Effector memory CD4-positive, alpha-beta T cell (primary cell): ENCODE measurements at places on chromosomes 6 and 20.
A peak's percentile ranks its signal among the peaks of the same experiment; 100 is the strongest.

DNA sequence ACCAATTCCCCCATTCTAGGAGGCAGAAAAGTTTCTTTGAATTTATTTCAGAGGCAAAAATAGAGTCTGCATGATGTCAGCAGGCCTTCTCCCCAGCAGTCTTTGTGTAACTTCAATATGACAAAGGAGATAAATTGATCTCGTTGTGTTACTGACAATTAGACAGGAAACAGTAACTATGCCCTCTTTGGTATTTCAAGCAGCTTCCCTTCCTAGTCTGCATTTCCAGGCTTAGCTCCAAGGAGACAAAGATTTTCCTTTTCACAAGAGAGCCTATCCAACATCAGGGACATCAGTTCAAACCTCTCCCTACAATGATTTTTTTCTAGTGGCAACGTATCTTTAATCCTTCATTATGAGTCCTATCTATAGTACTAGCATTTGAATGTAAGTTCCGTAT lies 245.9 kb upstream of the HSF2 start:
- no peak for DNase-seq

DNA sequence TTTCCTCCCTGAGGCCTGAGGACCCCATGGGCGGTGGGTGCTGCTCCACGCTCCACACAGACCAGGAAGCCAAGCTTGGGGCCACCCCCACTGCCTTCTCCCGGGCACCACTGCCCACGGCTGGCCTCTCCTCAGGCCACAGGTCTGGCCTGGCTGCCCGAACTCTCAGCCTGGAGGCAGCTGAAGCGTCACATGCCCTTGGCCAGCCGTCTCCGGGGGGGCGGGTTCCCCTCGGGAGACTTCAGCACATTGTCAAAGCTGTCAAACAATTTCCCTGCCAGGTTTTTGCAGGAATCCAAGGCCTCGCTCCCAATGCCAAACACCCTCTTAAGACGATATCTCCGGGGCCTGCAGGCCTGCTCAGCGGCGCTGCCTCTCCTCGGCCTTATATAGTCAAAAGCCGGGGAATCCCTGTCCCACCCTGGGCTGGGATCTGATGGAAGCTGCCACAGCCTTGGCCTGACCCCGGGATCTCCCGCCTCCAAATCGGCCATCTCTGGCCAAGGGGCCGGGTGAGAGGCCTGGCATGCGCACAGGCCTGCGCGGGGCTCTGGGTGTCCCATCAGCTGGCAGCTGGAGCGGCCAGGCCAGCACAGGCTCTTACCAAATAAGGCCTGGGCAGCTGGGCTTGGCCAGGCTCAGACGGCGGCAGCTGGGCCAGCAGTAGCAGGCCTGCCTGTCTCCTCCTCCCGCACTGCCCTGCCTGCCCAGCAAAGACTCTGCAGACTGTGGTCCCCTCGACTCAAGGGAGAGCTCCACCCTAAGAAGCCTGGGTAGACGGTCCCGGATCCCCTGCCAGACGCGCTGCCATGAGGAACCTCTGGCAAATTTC lies 49.7 kb downstream of the RBM38 start:
- no peak for DNase-seq

DNA sequence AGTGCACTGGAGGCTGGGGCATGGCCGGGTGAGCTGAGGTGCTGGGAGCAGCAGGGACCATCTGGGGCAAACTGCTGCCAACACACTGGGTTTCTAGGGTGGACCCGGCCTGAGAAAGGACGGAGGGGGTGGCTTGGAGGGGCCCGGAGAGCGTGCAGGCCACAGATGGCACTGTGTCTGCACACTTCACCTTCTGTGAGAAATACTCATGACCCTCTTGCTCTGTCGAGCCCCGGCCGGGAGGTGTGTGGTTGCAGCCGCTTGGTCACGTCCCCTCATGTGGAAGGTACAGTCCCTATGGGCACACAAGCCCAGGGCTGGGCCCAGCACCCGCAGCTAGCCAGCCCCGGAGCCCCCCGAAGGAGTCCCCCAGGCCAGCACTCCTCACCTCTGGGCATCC lies 59.7 kb downstream of the RBM38 start:
- no peak for DNase-seq

- no peak for DNase-seq
Measured at GRCh38 chr6:142138876-142139275, 6.2 kb downstream of the GJE1 start.

DNA sequence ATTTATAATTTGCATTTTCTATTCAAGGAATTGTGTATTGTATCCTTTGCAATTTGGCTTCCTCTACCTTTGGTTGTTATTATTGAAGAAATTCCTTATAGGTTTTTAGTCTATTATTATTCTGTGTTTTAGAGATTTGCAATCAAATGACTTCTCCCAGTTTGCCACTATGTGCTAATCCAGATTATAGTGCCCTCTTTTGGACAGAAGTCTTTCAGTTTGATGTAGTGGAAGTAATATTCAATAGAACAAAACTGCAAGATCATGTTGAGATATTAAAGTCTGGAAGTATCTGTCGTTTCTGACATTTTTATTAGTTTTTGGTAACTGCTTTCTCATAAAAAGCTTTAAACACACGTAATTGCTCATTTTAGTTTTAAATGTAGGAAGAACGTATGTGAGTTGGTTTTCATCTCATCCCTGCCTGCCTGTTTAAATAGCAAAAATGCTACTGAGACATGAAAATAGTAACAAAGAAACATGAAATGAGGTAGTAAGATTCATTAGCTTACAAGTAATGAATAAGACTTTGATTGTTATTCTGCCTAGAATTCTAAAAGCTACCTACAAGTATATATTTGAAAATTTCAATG lies 72.8 kb downstream of the RTN4IP1 start:
- DNase-seq, result no peak

- no peak for DNase-seq
Measured at GRCh38 chr20:46749147-46749546, 39.7 kb downstream of the SLC2A10 start.

GRCh38 chr6:100171533-100172321 lies 177.7 kb upstream of the MCHR2 start:
- DNase-seq, result no peak

DNA sequence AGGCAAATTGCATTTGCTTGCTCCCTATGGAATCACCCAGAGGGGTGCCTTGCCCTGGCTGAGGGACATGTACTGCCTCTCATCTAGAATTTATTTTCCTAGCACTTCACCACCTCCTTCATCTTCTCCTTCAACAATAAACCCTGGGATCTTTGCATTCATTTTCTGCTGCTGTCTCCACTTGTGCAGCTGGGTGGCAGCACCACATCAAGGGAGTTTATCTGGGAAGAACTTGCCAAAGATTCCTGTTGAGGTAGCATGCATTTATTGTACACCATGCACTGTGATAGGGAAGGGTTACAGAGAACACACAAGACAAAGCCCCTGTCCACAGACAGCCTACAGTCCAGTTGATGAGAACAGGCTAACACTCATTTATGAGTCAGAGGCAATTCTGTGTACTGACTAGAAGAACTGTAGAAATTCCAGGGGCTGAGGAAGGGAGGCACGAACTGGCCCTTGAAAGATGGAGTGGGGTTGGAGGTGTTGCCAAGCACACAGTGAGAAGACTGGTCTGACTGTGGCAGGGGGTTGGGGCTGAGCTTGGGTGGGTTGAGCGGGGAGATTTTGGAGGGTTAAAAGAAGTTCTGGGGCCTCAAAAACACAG lies 17.5 kb downstream of the C20orf173 start:
- no peak for DNase-seq

- no peak for DNase-seq
Measured at GRCh38 chr6:33333666-33334065, 16.1 kb upstream of the ZBTB22 start.

- no peak for DNase-seq
Measured at GRCh38 chr6:135576055-135576454, 78.5 kb upstream of the AHI1 start.

DNA sequence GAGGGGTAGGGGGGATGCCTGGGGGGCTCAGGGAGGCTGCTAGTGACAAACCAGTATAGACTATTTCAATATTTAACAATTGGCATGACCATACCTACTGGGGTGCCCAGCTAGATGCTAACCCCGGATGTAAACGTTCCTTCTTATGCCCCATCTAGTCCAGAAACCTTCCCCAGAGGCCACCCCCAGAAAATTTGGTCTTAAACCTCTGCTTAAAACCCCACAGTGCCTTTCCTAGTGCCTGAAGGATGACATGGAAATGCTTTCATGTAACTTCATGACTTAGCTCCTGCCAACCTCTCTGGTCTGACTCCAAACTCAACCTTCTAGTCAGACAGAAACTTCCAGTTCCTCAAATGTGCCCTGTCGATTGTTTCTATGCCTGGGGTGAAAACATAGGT lies 52.0 kb downstream of the JPH2 start:
- no peak for DNase-seq

GRCh38 chr6:44245912-44246662 lies 814 bp upstream of the HSP90AB1 start:
- peak; percentile 66 for DNase-seq

- no peak for DNase-seq
Measured at GRCh38 chr20:63414720-63415430, 53.7 kb upstream of the CHRNA4 start.

DNA sequence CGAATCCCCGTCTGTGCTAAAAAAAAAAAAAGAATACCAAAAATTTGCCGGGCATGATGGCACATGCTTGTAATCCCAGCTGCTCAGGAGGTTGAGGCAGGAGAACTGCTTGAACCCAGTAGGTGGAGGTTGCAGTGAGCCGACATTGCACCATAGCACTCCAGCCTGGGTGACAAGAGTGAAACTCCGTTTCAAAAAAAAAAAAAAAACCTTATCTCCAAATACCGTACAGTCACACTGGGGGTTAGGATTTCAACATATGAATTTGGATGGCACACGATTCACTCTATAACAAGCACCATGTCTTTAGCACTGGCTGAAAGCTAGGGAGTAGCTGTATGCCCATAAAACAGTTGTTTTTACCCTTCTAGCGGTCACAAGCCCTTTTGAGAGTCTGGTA lies 3.8 kb downstream of the SMIM13 start:
- no peak for DNase-seq

GRCh38 chr6:28900577-28901256 lies 23.1 kb downstream of the TRIM27 start:
- DNase-seq, result no peak

- no peak for DNase-seq
Measured at GRCh38 chr20:8315639-8316573, 183.8 kb downstream of the PLCB1 start.

GRCh38 chr6:165701564-165702354 lies 38.7 kb upstream of the PDE10A start:
- no peak for DNase-seq

GRCh38 chr6:14723535-14724086 lies 522.3 kb upstream of the JARID2 start:
- no peak for DNase-seq

DNA sequence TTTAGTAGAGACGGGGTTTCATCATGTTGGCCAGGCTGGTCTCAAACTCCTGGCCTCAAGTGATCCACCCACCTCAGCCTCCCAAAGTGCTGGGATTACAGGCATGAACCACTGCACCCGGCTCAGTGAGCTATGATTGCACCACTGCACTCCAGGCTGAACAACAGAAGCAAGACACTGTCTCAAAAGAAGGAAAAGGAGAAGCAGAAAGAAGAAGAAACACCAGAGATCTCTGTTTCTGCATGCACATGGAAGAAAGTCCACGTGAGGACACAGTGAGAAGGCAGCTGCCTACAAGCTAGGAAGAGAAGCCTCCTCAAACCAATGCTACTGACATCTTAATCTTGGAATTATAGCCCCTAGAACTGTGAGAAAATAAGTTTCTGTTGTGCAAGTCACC lies 16.0 kb downstream of the ECT2L start:
- DNase-seq, result no peak

DNA sequence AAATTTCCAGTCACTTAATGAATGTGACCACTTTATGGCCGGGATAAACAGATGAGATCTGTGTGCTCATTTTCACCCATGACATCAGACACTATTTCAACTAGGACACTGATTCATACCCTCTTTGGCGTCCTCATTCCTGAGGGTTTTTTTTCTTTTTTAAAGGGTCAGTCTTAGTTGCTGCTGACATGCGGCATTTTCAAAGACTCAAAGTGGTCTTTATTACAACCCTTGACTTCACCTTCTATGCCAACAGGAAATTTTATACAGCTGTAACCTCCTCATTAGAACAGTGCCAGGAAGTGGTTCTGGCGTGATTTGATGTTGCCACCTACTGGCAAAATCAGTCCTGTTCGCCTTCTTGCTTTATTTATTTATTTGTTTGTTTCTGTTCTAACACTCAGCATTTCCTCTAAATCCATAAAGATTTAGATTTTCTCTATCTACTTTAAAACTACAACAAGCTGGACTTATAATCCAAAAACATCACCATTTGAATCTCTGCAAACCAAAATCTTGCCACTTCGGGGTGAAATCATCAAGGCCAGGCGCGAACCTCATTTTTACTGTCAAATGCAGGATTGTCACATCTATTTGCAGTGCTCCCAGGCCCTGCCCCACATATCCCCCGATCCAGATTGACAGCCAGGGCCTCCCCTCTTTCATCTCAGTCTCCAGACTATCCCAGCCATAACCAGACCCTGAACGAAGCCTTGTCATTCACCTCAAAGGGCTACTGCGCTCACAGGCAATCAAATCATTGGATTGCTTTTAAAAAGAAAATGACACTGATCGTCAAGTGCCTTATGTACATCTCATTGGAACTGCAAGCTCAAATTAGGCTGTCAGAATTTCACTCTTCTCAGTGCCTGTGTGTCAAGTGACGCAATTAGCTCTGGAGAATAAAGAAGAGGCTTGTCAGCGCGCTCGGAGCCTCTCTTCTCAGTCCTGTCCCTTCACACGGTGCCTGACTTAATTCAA lies 77.5 kb downstream of the C6orf118 start:
- DNase-seq, result no peak

GRCh38 chr6:107543088-107543487 lies 53.2 kb downstream of the SOBP start:
- no peak for DNase-seq

- DNase-seq, result no peak
Measured at GRCh38 chr6:65719101-65719500, 12.1 kb upstream of the EYS start.

GRCh38 chr6:157830354-157831017 lies 7.4 kb downstream of the SNX9 start:
- DNase-seq, result no peak

- no peak for DNase-seq
Measured at GRCh38 chr6:30112402-30112994, 392 bp downstream of the TRIM31 start.

GRCh38 chr6:167053895-167054530 lies 54.8 kb downstream of the CEP43 start:
- no peak for DNase-seq

GRCh38 chr6:106882138-106882537 lies 92.4 kb downstream of the CD24 start:
- no peak for DNase-seq

- DNase-seq, result no peak
Measured at GRCh38 chr6:11374036-11375010, 141.9 kb upstream of the NEDD9 start.

DNA sequence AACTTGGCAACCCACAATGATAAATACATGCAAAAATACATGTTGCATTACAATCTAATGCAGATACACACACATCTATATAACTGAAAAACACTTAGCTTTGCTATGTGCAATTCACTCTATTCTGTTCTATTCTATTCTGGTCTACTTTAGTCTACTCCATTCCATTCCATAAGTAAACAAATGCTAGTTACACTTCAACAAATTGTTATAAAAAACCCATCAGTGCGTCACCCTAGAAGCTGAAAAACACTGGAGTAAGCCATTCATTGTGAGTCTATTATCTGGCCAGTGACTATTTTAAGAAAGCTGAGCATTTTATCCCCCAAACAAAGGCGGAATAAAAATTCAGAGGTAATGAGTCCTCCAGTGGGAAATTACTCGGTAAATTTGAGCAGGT lies 315.7 kb upstream of the EPHA7 start:
- no peak for DNase-seq
